Activated gamma-delta T cell treated with Interleukin-2 at 50 U/mL for 16 hours (primary cell): ENCODE measurements at places on chromosomes 5 and 9.

GRCh38 chr5:61281686-61282085 lies 50.4 kb upstream of the ZSWIM6 start:
- no peak for DNase-seq

DNA sequence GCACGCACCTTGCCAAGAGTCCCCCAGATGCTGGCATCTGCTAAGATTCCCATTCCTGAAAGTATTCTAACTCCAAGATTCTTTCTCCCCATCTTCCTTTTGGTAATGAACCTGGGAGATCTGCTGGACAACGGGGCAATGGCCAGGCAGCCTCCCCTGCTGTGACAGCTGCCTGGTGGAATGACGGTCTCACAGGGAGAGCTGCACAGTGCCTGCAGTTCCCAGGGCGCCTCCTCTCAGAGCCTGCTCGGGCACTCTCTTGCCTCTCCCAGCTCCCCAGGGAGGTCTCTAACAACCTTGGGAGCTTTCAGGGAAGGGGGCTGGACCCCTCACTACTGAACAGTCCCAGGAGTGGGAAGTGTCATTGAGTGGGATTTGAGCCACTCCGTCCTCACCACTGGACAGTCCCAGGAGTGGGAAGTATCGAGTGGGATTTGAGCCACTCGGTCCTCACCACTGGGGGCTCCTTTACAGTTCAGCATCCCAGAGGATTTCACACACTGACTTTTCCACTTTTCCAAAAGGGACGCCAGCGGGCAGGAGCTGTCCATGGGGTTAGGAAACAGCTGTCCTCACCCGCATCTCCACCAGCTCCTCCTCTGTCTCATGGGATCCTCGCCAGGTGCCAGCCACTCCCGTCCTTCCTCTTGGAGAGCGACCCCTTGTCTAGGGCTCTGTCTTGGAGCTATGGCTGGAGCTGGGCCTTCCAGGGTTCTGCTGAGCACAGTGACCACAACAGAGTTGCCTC lies 65.7 kb downstream of the ADAMTS2 start:
- no peak for DNase-seq

DNA sequence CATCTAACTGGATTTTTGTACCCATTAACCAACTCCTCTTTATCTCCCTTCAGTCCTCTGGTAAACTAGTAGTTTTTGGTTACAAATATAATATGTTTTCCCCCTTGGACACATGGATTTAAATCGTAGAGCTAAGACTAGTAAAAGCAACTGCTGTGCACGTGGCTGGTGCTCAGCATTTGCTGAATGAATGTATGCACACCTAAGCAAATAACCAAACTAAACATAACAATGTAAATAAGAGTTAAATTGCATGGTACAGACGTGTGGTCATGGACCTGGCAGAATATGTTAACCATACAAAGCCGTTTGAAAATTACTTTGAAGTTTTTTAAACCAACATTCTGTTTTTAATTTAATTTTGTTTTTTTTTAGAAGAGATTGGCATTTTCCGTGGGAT lies 65.2 kb upstream of the FYB1 start:
- DNase-seq: no peak

GRCh38 chr5:94540856-94541494 lies 77.4 kb downstream of the KIAA0825 start:
- DNase-seq: no peak

DNA sequence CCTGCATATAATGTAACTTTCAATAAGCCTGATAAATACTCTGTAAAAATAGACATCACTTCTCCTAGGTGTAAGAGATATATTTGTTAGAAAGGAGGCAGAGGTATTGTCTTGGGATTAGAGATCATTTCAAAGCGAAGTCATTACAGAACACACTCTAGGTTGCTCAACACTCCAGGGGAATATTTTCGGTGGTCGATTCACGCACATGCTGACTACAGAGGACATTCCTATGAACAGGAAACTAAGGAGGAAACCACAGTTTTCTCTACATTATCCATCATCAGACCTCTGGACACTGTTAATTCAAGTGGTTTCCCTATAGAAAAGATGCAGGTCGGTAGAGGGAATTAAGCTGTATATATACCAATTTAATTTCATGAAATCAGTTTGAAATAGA lies 370.0 kb downstream of the NDUFS4 start:
- DNase-seq: no peak

DNA sequence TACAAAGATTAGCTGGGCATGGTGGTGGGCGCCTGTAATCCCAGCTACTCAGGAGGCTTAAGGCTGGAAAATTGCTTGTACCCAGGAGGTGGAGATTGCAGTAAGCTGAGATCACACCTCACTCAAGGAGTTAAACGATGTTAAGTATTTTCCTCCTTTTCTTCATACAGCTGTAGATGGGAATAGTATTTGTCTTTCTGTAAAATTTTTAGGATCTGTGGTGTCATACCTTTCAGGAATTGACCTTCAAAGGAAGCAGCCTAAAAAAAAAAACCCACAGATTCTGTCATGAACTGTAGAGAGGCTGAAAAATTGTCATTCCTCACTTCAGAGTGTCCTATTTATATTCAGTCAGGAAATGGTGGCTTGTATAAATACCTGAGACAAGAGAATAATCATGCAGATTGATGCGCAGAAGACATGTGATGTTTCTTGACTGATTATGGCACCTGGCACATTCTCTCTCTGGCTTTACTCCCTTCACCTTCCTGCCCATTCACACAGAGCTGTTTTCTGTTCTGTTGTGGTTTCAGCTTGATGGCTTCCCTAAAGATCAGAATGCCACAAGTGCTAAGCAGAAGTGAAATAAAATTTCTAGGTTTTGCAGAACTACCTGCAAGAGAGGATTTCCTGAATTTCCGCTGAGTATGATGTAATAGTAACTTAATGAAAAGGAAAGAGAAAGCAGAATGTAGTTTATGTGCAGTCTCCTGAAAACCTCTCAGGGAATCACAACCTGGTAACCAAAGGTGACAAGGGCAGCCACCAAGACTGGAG lies 3.8 kb downstream of the IFNA1 start:
- no peak for DNase-seq

DNA sequence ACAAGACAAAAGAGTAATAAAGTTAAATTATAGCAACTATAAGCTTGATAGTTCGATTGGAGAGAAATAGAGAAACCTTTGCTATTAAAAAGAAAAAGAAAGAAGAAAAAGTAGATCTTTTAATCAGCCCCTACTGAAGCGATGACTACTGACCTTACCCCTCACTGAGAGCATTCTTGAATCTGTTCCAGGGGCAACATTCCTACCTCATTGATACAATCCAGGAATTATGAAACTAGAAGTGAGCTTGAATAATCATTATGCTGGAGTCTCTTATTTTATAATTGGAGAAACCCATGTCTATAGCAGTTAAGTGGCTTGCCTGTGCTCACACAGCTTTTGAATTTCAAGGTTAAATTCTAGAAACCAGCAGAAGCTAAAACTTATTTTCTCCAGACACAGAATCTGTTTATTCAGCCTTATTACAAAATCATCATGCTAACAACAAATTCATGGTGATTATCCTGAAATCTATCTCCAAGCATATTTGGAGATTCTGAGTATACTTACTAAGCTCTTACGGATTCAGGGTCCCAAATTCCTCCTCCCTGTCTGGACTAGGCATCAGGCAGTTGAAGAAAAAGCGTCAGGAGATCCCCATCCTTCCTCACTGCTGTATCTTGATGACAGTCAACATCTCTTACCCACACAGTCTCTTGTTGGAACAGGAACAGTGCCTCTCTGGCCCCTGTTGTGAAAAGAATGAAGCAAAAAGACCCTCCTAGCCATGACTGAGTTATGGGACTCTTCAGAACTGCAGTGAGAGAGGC lies 547.6 kb upstream of the WWC1 start:
- no peak for DNase-seq

GRCh38 chr5:50967563-50968355 lies 301.3 kb downstream of the PARP8 start:
- no peak for DNase-seq

GRCh38 chr9:98701576-98701975 lies 7.2 kb downstream of the GABBR2 start:
- DNase-seq: no peak

DNA sequence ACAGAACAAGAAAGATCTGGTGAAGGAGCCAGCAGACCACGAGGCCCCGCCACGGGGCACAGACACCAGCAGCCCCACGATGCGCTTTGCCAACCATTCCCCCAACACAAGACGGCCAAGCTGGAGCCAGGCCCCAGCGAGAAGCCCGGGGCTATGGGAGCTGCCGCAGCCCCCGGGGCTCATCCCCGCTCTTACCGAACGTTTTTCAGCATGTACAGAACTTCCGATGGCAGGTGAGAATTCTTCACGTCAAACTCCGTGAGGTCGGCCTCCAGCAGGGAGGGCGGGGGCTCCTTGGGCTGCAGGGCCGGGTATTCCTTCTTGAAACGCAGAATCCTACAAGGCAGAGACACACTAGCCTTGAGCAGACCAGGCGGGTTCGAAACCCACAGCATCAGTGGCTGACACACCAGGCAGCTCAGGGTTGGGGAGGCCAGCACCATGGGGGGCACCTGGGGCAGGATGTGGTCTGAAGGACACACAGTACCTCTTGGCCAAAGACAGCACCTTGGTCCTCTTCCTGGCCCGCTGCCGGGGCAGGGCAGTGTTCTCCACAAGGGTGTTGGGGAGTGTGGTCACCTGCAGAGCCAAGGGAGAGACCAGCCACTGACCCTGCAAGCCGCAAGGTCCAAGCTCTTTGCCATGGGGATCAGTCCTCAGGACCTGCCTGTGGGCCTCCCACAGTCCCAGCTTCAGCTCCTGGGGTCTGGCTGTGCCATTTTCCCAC lies 6.8 kb downstream of the PNPLA7 start:
- no peak for DNase-seq

DNA sequence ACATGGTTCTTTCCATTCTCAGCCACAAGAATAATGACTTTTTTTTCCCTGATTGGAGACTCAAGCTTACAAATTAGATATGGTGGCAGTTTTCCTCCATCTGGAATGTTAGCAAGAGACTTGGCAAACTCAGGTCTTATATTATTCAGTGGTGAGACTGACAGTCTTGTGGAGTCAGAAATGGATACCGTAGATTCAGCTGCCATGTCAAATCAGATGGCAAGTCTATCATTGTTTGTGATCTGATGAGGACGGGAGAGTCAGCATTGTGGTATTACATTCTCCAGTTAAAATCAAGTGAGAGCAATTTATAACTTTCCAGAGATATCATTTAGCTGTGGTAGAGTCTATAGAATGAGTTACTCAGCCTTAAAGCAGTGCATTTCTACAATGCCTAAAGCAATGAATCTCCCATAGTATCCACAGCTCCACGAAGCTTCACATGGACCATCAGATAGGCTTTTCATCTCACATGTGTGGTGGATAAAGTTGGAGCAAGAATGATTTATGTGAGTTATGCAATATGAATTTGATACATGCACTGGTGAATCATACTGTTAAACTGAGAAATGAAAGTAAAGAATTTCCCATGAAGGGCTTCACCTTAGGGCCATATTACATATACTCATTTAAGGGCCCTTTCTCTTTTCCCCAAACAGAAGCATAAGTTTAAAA lies 430.6 kb downstream of the ZNF608 start:
- DNase-seq: no peak

- no peak for DNase-seq
These were observed 19.1 kb downstream of the SLC36A3 start for GRCh38 chr5:151284392-151284967.

GRCh38 chr5:109880907-109881685 lies 191.4 kb downstream of the MAN2A1 start:
- no peak for DNase-seq

DNA sequence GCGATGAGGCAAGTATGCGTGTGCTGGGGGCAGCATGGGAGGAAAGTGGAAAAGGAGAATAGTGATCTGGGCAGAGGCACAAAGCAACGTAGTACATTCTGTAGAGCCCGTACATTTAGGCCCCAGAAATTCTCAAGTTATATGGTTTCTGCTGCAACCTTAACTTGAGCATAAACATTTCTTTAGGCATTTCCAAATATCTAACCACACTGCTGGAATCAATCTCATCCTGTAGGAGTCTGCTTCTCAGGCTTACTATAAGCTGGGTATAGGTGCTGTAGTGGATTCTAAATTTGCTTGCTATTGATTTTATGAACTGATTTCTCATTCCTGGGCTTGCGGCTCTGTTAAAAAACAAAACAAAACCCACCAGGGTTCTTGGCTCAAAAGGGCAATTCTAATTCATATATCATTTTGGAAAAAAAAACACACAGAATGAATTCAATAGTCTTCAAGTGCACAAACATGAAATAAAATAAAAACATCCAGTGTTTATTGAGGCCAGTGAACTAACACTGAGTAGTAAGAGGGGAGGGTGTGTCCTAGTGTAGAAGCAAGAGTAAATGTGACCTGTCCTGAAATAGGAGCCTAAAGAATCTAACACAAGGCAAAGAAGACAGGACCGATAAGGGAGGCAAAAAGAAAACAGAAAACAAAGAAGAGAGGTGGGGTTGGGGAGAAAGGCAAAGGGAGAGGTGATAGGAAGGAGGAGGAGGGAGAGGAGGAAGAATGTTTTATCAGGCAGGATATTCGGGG lies 145.5 kb upstream of the LHFPL2 start:
- no peak for DNase-seq

DNA sequence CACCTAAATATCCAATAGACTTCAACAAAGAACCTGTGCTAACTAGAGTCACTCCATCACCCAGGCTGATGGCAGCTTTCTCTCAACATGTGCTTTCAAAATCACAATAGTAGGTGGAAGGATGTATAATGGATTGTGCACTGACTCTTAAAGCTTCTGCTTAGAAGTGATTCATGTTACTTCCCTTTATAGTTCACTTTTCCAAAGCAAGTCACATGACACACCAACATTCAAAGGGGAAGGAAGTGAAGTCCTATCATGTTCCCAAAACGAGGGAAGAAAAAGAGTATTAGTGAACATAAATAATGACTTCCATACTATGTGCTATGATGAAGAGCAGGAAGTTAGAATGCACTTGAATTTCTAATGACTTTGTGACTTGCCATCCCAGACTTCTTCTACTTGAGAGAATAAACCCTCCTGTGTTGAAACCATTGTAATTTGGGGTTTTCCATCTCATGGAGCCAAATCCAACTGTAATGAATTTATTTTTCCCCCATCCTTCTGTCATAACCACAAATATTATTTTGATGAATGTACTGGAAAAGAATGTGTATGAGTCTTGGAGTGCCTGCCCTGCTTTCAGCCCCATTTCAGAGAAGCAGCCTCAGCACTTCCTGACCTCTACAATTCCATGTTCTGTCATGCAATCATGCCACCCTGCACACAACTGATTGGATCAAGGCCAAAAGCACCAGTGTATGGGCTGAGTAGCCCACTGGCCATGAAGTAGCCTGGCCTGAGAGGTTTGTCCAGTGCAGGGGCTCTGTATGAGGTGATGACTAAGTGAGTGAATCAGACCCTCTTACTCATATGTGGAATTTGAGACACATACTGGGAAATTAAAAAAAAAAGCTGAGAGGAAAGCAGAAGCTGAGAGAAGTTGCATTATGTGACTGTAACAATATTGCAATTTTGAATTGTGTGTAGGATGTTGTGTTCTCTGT lies 525.9 kb upstream of the CLINT1 start:
- no peak for DNase-seq

GRCh38 chr5:17400724-17401469 lies 97.1 kb upstream of the TAF11L2 start:
- DNase-seq: no peak

- DNase-seq: no peak
These were observed 189.2 kb upstream of the NR3C1 start for GRCh38 chr5:143592648-143593047.
